ENCODE measurements at places on chromosomes 6 and 20. TPM values are rescaled to one million over a fixed set of nuclear protein-coding genes. Genes with fewer than 3 reads are reported as not detected.

The MTFR2 gene
- total RNA-seq = 1.6 TPM

GRCh38 chr6:12485226-12485764 lies 195.1 kb downstream of the EDN1 start:
- no peak for DNase-seq

The LTV1 gene
- 22.0 TPM for total RNA-seq

The GSTA2 gene
- not detected for total RNA-seq

The CENPQ gene
- total RNA-seq = 15.9 TPM

The CFAP61 gene
- total RNA-seq = 0.32 TPM

DNA sequence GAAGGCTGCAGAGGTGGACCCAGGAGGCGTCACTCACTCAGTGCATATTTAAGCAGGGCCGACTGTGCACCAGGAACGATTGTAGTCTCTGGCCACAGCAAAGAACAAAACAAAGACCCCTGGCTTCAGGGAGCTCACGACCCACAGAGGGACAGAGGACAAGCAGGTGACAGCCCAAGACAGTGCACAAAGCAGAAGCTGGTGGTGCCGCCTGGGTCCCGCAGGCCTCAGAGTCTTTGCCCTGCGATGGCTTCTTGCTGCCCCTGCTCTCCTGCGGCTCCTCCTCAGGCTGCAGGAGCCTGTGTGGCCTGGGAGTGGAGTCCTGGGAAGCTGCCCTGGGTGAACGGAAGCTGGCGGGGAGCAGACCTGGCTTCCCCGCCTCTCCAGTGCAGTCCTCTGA lies 300.0 kb downstream of the PREX1 start:
- no peak for DNase-seq

DNA sequence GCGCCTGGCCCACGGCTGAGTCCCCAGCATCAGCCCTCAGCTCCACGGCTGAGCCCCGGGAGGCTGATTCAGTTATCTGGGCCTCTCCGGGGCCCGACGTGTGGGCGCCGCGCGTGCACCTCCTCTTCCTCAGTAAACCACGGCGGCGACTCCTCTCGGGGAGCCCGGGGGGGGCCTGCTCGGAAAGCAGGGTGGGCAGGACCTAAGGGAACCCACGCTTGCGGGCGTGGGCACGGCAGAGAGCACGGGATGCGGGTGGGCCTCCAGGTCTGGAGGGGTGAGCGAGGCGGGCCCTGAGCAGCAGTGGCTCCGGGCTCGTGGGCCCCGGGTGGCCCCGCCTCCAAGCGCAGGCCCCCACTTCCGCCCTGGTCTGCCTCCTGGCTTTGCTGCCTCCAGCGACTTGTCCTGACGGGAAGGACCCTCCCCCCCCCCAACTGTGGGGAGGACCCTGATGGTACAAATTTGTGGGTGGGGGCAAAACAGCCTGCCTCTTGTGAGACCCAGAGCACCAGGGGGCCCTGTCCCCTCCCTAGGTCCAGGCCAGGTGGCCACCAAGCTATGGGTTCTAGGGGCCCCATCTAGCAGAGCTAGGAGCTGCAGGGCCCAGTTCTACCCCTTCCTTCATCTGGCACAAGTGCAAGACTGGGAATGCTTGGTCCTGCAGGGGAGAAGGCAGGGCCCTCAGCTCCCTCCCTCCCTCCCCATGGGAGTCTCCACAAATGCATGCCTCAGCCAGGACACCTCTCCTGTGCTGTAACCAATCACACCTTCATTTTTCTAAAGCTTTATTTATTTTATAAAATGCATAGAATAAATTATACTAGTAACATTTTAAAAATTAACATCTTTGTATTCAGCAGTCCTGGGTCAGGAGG lies 16.9 kb downstream of the UCKL1 start:
- DNase-seq = no peak

The MPC1 gene
- total RNA-seq = 40.9 TPM

DNA sequence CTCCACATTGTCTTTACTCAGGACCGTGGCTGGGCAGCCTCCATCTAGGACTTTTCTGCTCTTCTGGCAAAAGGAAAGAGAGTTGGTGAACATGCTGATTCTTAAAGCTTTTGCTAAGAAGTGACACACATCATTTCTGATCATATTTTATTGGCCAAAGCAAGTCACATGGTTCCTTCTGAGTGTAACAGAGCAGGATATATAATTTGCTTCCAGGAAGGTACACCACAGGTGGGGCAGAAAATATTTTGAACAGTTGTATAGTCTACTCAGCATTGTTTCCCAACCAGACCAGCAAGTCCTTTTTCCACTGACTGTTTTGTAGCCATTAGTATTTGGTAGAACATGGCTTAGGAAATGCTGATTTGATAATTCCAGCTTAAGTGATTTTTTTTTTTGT lies 73.5 kb downstream of the AKAP7 start:
- no peak for DNase-seq

DNA sequence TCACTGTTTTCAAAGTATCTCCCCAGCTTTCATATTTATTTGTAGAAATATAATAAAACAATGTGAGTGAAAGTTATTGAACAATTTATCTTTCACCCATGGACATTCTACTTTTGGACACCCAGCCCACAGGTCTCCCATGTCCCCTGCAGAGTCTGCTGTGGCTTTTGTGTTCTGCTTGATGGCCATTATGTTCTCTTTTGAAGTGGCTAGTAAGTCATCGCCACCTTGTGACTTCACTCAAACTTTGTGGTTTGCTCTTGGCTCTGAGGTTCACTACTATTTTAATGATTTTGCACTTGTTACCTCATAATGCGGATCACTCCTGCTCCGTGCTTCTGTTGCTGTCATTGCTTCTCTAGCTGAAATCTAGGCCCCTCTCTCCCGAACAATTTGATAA lies 10.2 kb upstream of the DEFB113 start:
- DNase-seq = no peak

- no peak for DNase-seq
Observed at GRCh38 chr6:92623431-92623830, 795.9 kb downstream of the EPHA7 start.
